Cerebellar nuclear complex (tissue), 1 donor: ENCODE measurements at places on chromosomes 2 and 18.

GRCh38 chr2:196473617-196474016 is 165.9 kb upstream of the CCDC150 start:
- no peak for DNase-seq

GRCh38 chr2:186848873-186849578 is at the start of gene ZSWIM2:
Gene ZSWIM2, minus strand, starts transcription at chr2:186849170. Its CDS starts 40 bp downstream, at chr2:186849130.
- no peak for DNase-seq

- no peak for DNase-seq
Observed at GRCh38 chr2:119721462-119721861, 38.3 kb upstream of the PTPN4 start.

- peak; percentile 5 for DNase-seq
Observed at GRCh38 chr2:9675415-9676351, 44.9 kb upstream of the YWHAQ start.

- no peak for DNase-seq
Observed at GRCh38 chr2:223101340-223102039, 49.5 kb downstream of the KCNE4 start.

DNA sequence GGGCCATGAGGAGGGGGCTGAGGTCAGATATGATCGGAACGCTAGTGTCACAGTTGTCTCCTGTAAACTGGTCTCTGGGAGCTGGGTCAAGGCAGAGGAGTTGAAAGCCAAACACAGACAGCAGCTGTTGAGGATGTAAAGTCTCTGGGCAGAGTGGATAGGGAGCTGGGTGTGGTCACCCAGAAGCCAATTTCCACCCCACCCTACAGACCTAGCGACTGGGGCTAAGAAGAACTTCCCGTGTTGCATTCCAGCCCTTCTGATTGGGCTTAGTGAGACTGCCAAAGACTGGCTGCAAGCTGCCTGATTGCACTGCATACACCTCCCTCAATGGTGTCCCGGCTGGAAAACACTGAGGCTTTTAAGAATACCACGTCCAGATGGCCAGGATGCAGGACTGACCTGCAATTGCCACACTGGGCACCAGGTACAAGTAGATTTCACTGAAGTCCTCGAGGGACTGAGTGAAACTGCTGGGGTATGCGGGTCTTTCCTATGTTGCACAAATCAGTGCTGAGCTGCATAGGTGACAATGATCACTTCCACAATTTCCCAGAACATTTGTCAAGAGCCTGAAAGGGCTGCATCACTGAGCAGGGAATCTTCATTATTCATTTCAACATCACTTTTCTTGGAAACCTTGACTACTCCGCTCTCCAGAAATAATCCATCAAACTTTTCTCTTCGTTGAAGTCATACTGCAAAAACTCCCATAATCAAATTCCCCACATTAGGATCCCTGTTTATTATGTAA is 43.1 kb upstream of the EML4 start:
- DNase-seq: no peak

- no peak for DNase-seq
Observed at GRCh38 chr2:241540401-241540770, 18.2 kb upstream of the BOK start.

- no peak for DNase-seq
Observed at GRCh38 chr2:189580241-189580651, 340 bp downstream of the SLC40A1 start.

GRCh38 chr2:78408795-78409118 is 616.7 kb upstream of the REG3G start:
- no peak for DNase-seq

GRCh38 chr2:220785178-220785577 is 786.9 kb downstream of the EPHA4 start:
- no peak for DNase-seq

DNA sequence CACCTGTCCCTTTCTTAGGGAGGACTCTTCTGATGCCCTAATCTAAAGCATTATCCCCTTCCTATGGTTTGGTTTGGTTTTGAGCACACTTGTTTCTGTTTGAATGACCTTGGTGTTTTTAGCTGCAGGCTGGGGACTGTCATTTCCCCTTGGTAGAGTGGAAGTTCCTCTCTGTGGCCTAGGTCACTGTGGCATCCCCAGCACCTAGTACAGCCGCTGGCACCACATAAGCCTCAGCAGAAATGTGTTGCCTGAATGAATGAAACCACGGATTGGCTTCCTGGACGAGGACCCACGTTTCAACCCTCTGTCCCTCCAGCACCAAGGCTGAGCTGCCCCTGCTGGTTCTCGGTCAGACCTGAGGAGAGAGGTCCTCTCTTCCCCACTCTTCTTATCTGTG is 159.9 kb downstream of the CTIF start:
- DNase-seq: no peak

DNA sequence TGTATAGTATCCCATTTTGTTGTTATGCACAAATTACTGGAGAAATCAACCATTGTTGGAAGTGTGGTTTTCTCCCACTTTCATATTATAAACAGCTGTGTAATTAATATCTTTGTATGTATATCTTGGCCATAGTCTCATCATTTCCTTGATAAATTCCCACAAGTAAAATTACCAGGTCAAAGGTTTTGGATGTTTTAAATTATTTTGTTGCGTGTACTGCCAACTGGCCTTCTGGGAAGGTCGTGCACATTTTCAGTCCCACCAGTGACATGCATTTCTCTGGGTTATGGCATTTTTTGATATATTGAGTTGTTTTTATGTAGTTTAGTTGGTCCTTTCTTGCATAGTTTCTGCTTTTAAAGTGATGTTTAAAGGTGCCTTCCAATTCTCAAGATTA is 41.5 kb downstream of the TSHZ1 start:
- no peak for DNase-seq

DNA sequence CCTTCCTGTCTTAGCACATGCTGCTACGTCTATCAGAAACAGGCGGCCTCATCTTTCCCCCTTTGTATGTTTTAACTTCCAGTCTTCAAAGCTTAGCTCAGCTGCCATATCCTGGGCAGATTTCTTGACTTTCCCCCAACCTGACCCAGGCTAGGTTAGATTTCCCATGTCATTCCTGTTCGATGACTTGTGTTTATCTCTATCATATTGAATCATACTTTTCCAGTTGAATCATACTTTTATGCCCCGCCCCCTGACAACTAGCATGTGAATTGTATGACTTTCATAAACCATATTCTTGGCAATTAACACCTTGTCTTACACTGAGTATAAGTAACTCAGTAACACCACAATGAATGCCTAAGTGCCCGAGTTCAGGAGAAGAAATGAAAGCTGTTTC is 128.3 kb downstream of the CYRIA start:
- DNase-seq: no peak

DNA sequence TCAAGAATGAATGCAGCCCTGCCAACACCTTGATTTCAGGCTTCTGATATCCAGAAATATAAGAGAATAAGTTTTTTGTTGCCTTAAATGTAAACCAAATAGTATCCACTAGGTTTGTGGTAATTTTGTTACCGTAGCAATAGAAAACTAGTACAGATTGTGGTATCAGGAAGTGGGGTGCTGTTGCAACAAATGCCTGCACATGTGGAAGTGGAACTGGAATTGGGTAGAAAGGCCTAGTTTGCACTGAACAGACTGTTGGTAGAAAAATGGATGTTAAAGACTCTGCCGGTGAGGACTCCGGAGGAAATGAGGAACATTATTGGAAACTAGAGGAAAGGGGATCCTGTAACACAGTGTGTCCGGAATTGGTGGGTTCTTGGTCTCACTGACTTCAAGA is 145.8 kb upstream of the MGAT5 start:
- DNase-seq: no peak

DNA sequence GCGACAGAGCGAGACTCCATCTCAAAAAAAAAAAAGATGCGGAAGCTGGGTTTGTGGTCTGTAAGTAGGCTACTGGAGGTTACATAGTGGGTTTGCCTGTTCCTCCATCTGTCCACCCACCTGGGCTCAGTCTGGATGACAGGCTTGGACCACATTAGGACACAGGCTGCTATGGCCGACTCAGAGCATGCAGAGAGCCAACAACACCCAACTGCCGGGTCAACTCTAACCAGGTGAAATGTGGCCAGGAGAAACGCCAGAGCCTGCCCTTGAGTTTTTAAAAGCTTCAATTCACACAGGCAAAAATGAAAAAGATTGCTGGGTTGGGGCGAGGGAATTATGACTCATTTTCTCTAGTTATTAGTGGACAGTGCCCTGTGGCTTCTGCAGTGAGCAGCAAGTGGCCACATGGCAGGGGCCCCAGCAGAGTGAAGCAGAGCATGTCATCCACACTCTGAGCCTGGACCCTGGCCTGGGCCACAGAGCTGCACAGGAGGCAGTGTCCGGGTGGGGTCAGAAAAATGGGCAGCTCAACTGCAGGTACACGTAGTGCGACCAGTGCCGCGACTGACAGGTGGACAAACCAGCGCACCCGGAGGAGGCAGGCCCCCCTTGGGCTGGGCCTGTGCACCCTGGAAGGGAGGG is 67.4 kb downstream of the BIN1 start:
- DNase-seq: peak; percentile 39

GRCh38 chr2:157672129-157672528 is 43.5 kb upstream of the ACVR1C start:
- no peak for DNase-seq

DNA sequence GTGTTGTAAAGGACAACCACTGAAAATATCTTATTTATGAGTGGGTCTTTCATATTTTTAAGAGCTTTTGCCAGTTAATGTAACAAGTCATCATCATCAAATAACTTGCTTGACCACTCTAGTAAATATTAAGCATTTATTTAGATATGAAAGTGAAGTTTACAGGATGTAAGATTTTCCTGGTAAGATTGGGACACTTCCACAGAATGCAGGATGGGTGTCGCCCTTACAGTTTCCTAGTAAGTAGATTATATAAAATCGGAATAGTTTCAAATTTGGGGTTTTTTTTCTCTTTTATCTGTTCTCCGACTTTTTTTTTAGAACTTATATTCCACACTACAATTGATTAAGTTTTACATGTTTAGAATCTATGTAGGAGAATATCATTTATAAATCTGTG is 14.8 kb upstream of the SLC40A1 start:
- no peak for DNase-seq

DNA sequence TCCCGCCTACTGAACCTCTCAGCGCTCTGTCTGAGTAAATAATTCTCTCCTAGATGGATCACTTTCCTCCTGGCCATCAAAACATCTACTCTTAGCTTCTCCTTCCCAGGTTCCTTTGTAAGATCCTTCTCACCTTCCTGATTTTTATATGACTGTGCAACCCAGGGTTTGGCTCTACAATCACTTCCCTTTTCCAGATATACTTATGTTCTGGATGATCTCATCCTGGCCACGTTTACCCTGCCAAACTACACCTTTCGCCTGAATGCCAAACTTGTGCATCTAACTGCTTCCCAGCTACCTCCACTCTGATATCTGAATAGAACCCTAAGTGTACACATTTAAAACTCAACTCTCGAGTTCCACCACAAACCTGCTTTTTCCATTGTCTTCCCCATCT is 290.5 kb upstream of the REV1 start:
- no peak for DNase-seq

DNA sequence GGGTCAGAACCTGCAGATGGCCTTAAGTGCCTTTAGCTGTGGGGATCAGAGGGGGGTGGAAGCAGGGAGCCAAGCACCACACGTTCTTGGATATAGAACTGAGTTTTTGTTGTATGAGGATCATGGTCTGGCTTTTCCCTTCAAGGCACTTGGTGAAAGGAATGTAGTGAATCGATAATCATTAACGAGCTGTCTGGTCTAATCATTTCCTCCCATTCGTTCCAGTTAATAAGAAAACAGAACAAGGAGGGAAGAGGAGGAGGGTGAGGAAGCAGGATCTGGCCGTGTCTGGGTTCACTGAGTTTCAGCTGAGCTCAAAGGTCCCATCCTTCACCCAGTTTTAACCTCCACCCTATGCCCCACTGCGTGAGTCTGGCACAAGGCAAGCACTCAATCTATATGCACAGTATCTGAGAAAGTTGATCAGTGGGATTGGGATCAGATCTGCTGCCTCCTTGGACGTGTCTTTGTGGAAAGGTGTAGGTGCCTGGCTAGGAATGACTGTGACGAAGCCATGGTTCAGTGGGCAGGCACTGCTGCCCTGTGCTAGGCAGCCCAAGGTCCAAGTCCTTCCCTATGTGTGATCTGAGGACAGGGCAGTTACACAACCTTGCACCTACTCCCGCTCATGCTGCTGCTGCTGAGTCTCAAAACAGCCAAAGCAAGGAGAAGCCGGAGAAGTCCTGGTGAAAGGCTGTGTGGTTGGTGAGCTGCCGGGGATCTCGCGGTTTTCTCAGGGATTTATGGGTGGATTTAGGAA is 54.8 kb downstream of the GALNT14 start:
- no peak for DNase-seq

DNA sequence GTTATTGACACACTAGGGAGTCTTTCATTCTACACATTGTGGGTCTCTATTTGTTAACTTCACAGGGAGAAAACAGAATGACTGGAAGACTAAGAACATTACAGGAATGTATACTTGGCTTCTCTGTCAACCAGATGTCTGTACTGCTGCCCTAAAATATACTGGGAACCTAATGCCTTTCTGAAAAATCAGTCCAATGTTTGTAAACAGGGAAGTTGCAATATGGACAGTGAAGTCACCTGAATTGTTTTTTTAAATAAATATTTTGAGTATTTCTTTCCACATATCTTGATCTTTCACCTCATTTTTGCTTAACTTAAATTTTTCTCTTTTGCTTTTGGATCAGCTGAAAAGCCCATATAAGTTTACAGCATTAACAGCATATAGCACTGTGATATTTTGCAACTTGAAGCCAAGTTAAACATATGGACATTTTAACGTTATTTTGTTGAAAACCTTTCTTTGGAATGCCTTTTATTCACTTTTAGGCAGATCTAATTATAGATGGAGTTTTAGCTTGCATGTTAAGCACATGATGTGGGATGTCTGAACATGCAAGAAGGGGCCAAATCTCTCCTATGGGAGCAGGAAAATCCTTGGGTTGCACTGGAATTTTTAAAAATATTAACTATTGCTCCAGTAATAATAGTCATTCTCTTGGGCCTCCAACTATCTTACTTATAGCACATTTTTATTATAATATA is 137.7 kb upstream of the TWIST2 start:
- no peak for DNase-seq

DNA sequence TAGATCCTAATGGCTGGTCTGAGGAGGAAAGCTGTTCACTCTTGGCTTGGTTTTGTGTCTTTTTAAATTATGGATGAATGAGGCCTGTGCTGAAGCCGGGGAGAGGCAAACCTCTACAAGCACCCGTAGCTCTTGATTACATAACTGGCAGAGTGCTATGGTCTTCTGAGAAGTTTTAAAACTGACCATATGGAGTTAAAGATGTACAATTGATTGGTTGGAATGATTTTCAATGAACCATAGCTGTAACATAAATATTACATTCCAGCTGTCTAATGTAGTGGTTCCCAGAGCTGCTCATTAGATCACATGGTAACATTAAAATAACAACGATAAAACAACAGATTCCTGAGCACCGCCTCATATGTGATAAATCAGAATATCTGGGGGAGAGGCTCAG is 71.1 kb upstream of the MAP4K3 start:
- DNase-seq: no peak

GRCh38 chr2:128596396-128597120 is 277.9 kb upstream of the HS6ST1 start:
- DNase-seq: no peak

GRCh38 chr2:168003876-168004275 is 243.5 kb downstream of the STK39 start:
- DNase-seq: no peak

- no peak for DNase-seq
Observed at GRCh38 chr2:64608867-64609226, 44.9 kb downstream of the SERTAD2 start.

GRCh38 chr18:10228326-10228725 is 226.1 kb upstream of the APCDD1 start:
- no peak for DNase-seq
